ENCODE measurements at places on chromosomes 2 and 18.

DNA sequence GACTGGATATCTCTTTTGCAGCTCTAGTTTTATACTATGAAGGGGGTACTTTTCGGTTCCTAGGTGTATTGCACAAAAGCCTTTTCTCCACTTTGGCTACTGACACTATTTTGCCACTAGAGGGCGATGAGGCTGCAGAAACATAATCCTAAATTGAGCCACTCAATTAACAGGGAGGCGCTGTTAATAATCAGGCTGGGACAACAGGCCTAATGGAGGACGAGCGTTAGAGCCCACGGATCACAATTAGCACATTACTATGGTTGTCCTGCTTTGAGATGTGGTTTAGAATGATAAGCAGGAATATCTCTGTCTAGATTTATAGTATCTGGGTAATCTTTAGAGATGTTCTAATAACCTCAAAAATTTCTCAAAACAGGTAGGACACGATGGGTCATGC, 62.2 kb upstream of the PMAIP1 start:
- no peak for DNase-seq

GRCh38 chr2:238667008-238667407, 180.9 kb upstream of the TWIST2 start:
- DNase-seq: no peak

DNA sequence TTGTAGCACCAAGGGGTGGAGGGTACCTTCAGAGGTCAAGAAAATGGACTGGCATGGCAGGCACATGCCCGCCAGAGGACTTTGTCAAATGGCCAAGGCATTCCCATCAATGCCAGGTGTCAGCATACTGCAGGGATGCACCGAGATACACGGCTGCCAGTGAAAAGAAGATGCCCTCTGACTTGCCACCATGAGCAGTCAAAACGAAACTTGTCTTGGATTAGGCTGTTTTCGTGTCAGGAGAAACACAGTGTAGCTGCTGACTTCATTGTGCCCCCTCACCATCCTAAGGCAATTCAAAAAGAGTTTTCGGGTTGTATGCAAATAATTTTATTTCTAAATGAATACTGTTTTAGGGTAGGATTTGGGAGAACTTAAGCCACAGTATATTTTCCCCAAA, 181.5 kb downstream of the NAPG start:
- no peak for DNase-seq

- no peak for DNase-seq
Observed at GRCh38 chr2:121248766-121249343, 36.1 kb downstream of the TFCP2L1 start.

- DNase-seq: no peak
Observed at GRCh38 chr2:11279398-11279797, 65.0 kb downstream of the ROCK2 start.
